Activated CD4-positive, alpha-beta T cell treated with anti-CD3 and anti-CD28 coated beads, Interleukin-2, amount 50 U/mL, for 48 hours (primary cell): ENCODE measurements at places on chromosomes 1 and 21.
A peak's percentile ranks its signal among the peaks of the same experiment; 100 is the strongest.

- DNase-seq: no peak
Observed at GRCh38 chr1:243801378-243801777, 48.7 kb downstream of the AKT3 start.

GRCh38 chr1:103144681-103145080, 36.4 kb upstream of the COL11A1 start:
- no peak for DNase-seq

DNA sequence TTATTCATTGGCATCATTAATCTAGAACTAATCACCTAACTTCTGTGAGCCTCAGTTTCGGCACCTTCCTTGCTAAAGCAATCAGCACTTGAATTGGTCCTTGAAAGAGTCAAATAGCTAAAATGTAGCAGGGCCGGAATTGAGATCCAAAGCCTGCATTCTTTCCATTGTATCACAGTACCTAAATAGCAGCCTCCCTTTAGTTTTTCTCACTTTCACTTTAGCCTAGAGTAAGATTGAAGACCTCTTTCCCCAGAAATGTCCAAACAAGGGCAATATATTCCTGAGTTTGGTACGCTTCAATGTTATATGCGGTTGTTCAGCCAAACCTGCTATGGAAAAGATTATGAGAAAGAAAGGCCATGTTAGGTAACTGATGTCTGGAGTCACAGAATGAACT, 121.9 kb upstream of the BMP8A start:
- DNase-seq: no peak

DNA sequence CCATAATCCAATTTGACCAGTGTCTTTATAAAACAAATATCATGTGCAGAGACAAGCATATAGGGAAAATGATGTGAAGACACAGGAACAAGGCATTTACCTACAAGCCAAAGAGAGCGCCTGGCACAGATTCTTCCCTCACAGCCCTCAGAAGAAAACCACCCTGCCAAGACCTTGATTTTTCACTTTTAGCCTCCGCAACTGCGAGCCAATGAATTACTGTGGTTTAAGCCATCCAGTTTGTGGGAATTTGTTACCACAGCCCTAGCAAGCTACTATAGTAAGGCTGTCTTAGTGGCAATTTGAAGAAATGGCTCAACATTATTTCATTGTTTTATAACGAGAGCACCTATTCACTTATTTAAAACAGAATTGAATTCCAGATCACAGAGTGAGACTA, 85.7 kb upstream of the CCDC190 start:
- DNase-seq: no peak

- DNase-seq: no peak
Observed at GRCh38 chr1:119506941-119507340, at the start of gene HSD3B1. TSS of gene HSD3B1 (plus strand) at chr1:119507210. CDS start at chr1:119507477, 267 bp downstream.

DNA sequence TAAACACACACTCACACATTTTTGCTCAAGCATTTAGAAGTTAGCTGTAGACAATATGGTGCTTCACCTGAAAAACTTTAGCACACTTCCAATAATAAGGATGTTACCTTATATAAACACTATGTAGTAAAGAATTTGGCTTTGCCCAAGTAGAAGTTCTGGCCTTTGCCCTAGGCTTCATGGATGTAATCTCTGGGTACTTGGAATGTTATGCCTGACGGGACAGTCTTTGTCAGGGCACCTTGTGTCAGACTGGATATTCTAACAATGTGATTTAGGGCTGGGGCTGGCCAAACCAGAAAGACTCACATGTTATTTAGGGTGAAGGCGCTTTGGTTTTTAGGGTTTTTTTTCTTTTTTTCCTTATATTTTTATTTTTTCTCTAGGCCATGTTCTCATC, 34.8 kb upstream of the TRIM33 start:
- DNase-seq: no peak

GRCh38 chr1:204706838-204707509, 21.4 kb upstream of the LRRN2 start:
- DNase-seq: no peak

DNA sequence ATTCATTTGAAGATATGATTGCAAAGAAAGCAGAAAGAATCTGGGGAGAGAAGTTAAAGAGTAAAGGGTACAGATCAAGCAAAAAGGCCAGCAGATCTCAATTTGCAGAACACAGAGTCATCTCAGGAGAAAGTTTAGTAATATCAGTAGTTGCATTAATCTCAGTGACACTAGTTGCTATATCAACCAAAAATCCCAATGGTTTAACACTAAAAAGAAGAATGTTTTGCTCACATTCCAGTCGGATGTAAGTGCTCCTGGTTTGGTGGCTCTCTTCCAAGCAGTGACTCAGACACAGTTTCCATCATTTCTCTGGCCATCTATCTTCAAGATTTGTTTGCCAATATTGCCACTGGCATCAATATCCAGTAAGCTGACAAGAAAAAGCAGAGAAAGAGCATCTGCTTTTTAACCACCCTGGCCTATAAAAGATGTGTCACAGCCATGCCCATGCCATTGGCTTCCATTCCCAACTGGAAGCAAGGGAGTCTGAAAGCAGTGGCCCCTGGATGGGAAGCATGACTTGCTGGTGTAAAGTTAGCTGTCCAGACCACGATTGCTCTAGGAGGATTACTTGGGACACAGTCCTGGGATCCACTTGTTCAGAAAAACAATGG, 45.5 kb upstream of the AIM2 start:
- DNase-seq: peak; percentile 7

- DNase-seq: no peak
Observed at GRCh38 chr1:225871359-225872074, 10.7 kb downstream of the TMEM63A start.

GRCh38 chr1:84168783-84169182, 24.7 kb downstream of the PRKACB start:
- no peak for DNase-seq

DNA sequence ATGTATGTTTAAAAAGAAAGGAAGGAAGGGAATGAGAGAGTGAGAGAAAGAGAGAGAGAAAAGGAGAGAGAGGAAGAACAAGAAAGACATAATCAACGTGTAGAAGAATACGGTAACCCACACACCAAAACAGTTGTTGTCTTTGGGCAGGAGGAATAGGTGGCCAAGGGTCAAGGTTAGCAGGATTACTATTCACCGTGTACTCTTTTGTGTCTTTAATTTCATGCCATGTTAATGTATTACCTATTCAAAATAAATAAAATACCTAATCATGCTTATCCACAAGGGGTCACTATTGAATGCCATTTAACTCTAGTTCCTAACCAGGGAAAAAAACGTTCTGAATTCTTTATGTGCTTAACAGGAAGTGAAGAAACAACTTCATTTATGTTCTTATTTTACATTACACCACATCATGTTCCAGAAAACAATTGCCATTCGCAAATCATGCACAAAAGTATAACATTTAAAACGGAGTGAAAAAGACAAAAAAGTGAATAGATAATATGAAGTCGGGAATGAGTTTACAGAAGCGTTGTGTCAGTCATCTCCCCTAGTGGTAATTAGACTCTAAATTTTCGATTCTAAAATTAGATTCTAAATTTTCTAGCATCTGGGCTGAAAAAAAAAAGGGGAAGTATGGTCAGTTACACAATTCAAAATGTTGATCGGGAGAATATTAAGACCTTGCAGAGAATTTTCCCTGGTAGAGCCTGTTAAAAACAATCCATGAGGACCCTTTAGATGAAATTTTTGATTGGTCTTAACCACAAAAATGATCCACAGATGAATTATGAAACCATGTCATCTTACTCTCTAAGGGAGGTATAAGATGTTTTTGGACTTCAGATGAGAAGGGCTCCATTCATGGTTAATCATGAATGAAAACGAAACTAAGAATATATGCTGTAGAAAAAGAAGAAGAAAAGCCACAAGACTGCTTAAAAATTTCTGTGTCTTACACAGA, 700 bp upstream of the KMO start:
- DNase-seq: no peak

DNA sequence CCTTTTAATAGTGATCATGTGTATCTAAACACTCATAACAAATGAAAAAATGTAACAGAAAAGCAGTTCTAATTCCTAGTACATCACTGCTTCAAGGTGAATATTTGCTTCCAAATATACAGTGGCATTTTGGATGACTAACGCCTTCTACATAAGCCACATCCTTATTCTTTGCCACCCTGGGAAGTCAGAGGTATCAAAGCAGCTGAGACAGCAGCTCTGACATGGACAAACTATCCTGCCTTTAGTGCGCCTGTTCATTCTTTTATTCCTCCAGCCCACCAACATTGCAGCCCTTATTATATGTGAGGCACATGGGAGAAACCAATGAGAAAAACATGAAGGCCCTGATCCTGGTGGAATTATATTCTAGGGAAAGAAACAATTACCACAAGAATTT, 183.0 kb downstream of the APP start:
- no peak for DNase-seq

DNA sequence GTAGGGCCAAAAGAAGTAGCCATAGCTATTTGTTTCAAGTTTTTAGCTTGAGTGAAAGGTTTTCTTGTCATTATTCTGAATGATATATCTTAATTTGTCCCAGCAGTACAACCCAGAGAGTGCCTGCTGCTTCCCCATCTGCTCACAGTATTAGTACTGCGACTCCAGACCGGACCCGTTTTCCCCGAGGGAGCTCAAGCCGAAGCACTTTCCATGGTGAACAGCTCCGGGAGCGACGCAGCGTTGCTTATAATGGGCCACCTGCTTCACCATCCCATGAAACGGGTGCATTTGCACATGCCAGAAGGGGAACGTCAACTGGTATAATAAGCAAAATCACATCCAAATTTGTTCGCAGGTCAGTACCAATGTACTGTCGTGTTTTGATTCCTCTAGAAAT, 37.2 kb upstream of the C1orf115 start:
- DNase-seq: no peak

GRCh38 chr1:182141040-182141439, 79.5 kb upstream of the ZNF648 start:
- no peak for DNase-seq

GRCh38 chr1:197092491-197093023, 25.5 kb upstream of the F13B start:
- DNase-seq: no peak

DNA sequence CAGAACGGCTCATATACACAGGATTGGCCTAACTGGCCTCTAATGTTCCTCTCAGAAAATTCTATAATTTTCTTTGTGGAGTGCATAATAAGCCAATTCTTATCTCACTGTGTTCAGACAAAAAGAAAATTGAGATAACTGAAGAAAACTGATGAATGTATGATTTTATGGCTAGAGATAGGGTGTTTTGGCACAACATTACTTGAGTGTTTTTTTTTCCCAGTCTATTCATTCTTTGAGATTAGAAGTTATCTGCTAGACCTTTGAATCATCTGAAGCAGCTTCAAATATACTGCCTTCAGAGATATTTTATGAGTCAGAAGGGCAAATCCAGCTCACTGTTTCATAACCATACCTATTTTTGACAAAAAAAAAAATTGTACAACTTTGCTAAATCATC, 85.6 kb downstream of the VAV3 start:
- no peak for DNase-seq

- DNase-seq: no peak
Observed at GRCh38 chr1:220217383-220217988, 54.8 kb downstream of the RAB3GAP2 start.

DNA sequence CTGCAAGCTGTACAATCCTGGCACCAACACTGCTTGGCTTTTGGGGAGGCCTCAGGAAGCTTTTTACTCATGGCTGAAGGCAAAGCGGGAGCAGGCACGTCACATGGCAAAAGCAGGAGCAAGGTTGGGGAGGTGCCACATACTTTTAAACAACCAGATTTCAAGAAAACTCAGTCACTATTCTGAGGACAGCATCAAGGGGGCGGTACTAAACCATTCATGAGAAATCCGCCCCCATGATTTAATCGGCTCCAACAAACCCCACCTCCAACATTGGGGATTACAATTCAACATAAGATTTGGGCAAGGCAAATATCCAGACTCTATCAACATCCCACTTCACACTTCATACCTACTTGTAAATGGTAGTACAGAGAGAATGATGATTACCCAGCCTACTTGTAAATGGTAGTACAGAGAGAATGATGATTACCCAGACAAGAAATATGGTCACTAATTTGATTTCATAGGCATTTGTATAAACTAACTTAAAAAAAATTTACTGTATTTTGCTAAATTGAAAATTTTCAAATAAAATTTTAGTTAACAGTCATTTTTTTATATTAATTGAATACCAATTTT, 24.9 kb downstream of the ATP5PF start:
- DNase-seq: no peak

DNA sequence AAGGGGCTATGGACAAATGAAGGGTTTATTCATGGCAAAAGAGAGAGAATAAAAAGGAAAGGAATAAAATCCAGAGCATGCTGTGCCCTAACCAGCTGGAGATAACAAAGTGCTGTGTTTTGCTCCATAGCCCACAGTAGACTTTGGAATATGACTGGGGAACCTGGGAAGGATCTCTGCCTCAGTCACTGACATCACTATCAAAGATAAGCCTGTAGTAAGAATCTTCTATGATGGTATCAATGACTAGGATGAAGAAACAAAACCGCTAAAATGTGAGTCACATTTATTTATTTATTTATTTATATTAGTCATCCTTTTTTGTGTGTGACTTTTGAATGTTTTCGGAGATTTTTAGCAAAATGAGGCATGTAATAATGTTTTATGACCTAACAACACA, 56.3 kb downstream of the NVL start:
- no peak for DNase-seq
